Suppressor macrophage treated with lipopolysaccharide for 4 hours (primary cell): ENCODE measurements at places on chromosomes 12 and 14.

GRCh38 chr12:121657305-121658008, 12.0 kb downstream of the MORN3 start:
- DNase-seq, result no peak

DNA sequence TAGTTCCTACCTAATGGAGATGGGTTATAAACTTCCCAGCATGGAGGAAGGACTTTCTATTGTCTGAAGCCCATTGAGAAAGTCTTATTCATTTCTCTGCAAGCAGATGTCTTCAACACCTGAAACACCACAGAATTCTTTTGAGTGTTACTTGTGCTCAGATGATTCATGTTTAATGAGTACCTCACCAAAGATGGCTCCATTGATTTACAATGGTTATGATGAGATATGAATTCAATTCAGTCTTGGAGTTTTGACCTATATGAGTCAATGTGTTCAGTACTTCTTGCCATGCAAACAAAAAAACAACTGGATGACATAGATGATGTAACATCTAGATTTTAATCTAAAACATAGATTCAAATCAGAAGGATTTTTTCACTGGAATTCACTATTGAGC, 15.4 kb upstream of the PAWR start:
- DNase-seq, result no peak

DNA sequence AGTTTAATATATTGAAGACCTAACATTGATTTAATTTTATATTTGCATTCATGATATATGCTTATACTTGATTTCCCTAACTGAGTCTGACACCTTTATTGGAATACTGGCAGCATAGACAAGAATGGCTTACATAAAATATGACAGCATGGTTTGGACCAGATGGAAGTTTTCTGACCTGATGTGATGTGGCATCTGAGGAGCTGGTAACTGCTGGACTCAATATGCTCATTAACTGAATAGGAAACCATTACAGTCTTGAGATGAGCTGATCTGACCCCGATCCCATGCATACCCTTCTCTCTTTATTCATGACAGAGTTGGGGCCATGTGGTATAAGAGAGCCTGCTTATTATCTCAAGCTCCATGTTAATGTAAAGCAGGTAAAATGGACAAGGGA, 604.8 kb upstream of the SEL1L start:
- DNase-seq, result no peak

DNA sequence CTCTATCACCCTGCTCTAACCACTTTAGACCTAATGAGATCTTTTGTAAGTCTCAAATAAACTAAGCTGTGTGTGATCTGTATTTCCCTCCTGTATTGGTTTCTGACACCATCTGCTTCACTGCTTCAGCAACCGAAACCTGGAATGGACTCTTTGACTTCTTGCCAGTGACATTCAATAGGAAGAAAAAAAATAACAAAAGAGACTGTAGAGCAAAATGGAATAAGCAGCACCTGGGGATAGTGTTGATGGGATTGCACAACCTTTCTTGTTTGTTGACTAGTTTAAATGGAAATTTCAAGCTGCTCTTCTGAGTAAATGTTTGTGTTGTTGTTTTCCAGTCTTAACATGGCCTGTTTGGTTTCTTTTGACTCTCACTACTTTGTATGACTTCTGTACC, 888.6 kb upstream of the SEL1L start:
- no peak for DNase-seq

- DNase-seq, result no peak
These were observed 34.4 kb downstream of the PSEN1 start for GRCh38 chr14:73170686-73171085.

DNA sequence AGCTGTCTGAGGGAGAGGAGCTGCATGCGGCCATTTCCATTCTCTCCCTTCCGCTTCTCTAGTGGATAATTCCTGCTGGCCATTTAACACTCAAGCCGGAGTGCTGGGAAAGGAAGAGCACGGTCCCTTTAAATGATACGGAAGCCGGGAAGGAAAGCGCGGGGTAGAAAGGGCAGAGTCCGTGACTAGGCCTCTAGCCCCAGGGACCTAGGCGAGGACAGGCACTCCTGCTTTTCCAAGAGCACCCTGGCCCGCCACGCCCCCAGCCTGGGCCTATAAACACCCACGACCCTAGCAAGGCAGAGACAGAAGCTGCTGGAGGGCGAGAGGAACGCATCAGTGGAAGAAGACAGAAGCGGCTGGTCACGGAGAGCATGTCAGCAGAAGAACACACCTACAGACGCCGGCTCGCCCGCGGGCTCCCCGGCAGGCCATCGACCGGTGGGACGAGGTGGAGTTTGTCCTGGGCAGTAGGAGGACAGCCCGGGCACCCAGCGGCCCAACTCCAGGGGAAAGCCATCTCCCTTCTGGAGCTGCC, 1206.6 kb upstream of the TMEM132C start:
- DNase-seq, result no peak

DNA sequence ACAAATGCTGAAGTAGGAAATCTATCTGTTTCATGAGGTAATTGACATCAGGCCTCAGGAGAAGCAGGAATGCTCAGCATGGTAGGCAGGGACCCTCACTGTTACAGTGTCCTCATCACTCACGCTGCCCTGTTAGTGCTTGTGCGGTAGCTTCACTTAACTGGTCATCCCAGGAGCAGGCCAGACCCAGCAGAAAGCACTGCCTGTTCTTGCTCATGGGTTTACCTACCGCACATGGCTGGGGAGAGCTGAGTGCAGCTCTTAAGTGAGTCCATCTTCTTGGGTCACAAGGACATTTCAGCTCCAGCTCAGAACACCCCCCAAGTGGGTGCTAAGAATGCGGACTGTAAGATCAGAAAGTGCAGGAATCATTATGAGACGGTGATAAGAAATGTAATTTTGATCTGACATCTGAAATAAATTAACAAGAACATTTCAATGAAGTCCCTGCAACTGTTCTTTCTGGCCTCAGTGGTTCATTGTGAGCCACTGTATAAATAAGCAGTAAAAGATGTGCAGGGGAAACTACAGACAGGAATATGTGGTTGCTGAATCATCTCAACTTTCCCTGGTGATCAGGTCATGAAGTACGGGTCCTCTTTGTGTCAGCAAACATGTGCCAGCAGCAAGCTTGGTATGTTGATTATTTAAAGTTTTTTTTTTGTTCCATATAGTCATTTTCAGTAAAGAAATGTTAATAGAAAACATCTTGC, 757.7 kb upstream of the TMEM132C start:
- DNase-seq, result no peak

DNA sequence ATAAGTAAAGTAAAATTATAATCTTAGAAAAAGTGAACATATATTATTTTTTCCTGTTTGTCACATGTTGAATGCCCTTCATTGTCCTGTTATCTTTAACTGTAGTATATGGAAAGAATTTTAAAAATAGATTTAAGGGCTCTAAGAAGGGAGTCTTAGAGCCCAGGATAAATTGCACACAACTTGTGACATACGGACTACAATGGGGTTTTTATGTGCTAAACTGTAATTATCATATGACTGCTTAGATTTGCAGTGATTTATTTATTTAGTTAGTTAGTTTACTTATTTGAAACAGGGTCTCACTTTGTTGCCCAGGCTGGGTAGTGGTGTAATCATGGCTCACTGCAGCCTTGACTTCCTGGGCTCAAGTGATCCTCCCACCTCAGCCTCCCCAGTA, 187.8 kb upstream of the HMGA2 start:
- DNase-seq, result no peak

DNA sequence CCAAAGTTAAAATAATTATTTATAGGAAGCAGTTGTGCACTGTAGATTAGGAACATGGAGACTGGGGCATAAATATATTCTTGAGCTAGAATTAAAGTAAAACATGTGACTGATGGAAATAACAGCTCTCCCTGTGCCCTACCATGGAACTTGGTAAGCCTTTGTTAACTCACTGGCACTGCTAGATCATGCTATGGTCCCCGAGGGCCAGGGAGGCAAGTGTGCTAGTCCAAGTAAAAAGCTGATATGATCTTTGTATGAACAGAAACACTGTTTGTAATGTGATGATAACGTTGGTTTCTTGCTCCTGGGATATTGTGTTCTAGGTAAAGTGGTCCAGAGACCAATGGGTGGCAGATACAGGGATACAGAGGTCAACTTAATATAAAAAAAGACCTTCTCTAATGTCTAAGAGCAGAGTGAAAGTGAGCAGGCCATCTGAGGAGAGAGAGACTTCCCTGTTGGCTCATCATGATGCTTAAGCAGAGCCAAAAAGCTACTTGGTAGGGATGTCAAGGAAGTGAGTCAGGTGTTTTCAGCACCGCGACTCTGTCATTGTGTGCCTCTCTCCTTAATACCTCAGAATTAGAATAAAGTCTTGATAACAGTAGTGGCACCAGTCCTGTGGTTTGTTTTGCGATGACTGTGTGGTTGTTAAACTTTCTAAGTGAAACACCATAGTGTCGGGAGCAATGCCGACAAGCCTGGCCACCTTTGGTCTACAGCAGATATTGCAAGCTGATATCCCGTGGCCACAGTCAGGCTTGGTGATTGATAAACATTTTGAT, 27.6 kb downstream of the BICD1 start:
- DNase-seq, result peak; percentile 6

GRCh38 chr12:85843606-85844310, 7.5 kb upstream of the RASSF9 start:
- DNase-seq, result no peak

- no peak for DNase-seq
These were observed 84.5 kb upstream of the CDKN3 start for GRCh38 chr14:54312166-54312801.

DNA sequence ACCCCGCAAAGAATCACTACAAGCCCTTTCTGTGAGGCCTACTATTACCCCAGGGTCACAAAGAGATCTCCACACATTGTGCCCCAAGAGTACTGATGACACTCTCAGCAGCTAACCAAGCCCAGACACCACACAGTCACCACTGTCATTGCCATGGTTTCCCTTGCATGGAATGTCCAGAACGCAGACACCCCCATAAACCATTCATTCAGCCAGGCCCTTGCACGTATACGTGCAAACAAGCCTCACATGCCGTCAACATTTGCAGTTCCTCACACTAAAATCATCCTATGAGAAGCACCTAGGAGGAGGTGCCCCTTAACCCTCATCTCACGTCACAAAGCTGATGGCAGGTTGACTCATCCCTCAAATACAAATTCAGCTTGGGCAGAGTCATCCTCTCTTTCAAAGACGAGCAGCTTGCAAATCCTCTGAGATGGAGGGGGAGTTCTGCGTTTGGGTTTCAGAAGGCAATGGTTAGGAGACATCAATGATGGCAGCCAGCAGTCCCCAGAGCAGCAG, 17.1 kb upstream of the KRT77 start:
- no peak for DNase-seq

DNA sequence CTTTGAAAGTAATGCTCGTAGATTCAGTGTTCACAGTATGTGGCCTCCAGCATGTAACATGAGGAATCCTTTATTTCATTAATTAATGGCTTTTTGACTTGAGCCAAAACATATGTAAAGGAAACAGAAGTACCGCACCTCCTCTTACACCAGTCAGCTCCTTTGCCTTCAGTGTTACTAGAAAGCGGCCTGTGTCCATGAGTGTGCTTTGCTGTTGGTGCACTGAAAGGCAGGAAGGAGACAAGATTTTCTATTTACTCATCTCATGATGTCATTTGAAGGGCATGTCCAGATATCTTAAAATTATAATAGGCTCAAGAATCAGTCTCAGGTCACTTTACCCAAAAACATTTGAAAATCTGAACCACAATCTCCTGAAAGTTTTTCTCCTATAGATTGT, 9.9 kb upstream of the CCT2 start:
- no peak for DNase-seq

- no peak for DNase-seq
These were observed 44.8 kb upstream of the BCL2L14 start for GRCh38 chr12:12025799-12026386.

DNA sequence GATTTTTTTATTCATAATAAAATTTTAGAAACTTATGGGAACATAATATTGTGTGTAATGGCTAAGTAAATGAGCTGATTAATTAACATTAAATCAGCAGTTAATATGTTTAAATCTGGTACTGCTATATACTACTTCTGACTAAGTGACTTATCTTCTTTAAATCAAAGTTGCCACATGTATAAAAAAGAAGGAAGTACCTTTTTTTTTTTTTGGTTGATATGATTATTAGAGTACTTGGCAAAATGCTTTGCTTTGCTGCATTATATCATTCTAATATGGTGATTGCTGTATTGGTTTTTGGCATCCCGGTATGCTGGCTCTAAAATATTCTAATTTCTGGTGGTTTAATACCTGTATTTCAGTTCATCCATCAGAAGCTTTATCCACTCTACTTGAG, 319.1 kb upstream of the RGS6 start:
- no peak for DNase-seq

DNA sequence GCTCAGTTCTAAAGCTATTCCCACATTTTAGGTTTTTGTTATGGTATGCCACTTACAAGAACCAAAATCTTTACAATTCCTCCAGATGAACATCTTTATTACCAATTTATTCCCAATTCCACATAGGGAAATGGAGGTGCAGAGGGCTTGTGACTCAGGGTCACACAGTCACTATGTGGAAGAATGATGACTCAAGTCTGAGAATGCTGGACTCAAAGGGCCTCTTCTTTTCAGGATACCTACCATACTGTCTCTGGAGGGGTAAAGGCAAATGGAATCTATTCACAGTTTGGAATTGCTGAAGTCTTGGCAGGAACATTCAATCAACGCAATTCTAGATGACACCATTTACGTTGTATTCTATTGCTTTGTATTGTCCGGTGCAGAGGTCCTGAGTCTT, 48.2 kb upstream of the MANSC4 start:
- DNase-seq, result no peak

GRCh38 chr12:22700106-22700505, 75.1 kb downstream of the ETNK1 start:
- DNase-seq, result no peak

- DNase-seq, result no peak
These were observed 88.4 kb downstream of the PELI2 start for GRCh38 chr14:56206596-56206995.

DNA sequence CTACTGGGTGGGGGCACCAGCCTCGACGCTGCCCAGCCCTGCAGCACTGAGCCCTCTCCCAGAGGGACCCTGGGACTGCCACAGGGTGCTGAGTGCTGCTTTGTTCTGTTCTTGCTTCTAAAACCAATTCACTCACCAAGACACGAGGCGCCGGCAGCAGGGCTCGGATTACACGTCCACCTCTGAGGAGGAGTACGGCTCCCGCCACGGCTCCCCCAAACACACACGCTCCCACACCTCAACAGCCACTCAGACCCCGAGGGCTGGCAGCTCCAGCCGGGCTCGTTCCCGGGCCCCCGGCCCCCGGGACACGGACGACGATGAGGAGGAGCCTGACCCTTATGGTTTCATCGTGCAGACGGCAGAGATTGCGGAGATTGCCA, 24.3 kb downstream of the CEP170B start:
- DNase-seq, result no peak

DNA sequence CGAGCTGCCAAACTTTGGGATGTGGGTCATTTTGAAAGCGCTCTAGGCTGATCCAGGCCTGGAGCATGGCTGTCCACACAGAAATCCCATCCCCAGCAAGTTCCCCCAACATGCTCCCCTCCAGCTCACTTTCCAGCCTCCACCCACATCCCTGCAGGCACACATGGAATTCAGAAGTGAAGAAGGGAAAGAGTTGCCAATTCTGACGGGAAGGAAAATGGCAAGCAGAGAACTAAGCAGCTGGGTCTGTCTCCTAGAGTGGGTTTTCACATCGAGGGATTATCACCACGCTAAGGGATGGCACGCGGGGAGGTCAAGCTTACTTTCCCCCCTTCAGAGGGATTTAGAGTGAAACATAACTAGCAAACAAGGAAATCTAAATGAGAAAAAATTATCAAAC, 142.3 kb downstream of the RIMBP2 start:
- DNase-seq, result no peak

GRCh38 chr12:116397148-116397547, 119.7 kb upstream of the MED13L start:
- no peak for DNase-seq
